ENCODE measurements at places on chromosomes 12 and 14. TPM values are rescaled to one million over a fixed set of nuclear protein-coding genes. Genes with fewer than 3 reads are reported as not detected.

DNA sequence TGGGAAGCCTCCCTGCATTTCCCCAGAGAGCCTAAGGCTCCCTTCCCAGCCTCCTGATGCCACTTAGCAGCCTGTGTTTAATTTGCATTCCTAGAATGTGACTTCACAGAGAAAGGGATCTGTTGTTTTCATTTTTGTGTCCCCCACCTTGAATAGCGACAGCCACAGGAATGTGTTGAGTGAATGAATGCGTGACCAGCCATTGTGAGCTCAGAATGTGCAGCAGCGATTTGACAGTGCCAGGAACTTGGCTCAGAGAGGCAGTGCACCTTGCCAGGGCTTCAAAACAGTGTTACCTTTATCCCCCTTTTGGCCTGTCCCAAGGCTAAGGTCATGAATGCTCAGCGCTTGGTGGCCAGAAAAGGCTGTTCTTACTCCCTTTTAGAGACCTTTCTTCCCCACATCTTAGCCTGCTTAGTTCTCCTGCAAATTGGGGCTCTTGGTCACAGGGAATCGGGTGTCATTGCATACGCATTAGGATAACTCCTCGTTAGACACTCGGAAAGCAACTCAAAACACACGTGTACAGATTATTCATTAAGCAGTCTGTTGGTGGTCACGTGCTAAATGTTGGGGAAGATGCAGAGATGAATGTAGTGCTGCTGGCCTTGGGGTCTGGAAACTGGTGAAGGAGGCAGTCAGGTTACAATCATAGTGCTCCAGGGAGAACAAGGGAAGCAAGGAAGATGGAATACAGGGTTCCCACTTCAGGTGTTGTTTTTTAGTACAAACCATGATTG lies 9.8 kb downstream of the NTF3 start:
- no peak for DNase-seq

- DNase-seq, result no peak
These were observed 1.8 kb upstream of the CKAP4 start for GRCh38 chr12:106249411-106250135.

DNA sequence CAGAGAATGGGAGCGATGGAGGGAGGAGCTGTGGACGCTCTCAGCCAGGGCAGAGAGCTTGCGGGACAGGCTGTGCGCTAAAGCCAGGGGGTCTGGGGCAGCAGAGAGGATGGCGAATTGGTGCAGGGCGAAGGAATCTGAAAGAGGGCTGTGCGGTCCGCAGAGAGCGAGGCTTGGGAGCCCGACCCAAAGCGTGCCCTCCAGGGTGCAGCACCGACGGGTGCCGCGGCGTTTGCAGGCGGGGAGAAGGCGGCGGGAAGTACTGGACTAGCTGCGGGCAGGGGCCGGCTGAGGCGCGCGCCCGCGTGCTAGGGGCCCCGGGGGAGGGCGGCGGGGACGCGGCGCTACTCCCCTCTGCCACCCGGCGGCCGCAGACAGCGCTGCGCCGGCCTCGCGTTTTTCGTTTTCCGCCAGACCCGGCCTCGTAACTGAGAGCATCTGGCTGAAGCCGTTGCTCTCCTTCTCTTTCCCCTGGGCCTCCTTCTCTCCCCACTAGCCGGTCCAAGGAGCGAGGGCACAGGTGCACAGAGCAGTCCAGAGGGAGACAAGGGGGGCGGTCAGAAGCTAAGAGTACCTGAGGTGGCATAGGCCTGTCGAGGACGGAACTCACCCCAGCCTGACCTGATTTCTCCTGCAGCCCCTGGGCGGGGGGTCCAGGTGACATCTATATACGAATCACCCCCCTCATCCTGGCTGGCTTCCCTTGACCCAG lies 24.9 kb downstream of the SLC6A12 start:
- no peak for DNase-seq

GRCh38 chr14:33347796-33348195 lies 409.1 kb downstream of the NPAS3 start:
- DNase-seq, result no peak

Gene RFX4
- 0.13 TPM for total RNA-seq

Gene TMEM63C
- total RNA-seq, result 0.51 TPM

Gene ART4
- total RNA-seq, result 1.6 TPM

Measured in mesenteric fat pad (tissue), 1 donor.